ENCODE measurements at places on chromosomes 13 and 19.

DNA sequence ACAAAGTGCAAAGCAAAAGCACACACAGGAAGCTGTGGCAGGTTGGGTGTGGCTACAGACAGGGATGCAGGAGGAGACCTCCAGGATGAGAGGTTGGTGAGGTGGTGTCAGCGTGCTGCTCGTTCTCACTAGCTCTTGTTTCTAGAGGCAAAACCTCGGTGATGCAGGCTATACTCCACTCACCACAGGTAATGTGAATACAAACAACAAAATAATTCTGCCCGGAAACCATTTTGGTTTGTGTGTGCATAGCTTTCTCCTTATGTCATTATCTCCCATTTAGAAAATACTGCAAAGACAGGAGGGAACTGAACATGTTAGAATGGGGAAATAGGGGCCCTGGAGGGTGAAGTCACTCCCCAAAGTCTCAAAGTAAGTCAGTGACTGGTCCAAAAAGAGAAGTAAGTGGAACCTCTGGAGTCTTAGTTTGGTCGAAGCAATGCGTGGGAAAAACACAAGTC, 9.4 kb downstream of the LCP1 start:
- DNase-seq: no peak

DNA sequence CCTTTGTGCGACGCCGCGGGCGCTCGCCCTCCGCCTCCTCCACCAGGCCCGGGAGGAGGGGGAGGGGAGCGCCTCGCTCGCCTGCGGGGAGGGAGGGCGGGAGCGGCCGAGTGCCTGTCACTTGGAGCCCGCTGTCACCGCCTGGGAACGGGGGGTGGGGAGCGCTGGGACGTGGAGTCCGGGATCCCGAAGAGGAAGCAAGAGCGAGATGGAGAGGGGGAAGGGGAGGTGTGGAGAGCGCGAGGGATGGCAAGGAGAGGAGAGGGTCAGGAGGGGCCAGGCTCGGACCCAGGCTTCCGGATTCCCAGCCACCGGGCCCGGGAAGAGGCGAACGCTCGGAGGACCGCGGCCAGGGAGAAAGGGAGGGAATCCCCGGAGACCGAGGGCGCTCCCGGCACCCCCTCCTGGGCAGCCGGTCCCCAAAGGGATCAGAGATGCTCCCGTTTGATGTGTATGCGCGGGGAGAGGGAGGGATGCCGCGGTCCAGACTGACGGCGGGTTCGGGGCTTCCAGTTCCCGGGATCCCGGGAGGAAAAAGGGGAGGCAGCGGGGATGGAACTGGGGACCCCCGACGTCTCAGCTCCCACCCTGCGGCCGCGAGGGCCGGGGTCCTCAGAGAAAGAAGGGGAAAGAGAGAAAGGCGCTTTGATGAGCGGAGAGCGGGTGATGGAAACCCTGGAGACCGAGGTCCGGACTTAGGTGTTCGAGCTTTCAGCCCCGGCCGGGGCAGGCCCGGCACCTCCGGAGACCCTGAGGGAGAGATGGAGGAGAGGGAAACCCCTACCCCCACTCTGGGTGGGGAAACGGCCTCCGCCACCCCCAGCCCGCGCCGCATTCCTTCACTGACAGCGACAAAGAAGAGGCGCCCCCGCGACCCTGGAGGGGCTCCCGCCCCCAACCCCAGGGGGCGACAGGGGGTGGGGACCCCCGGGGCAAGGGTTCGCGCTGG, 4.7 kb upstream of the DPF1 start:
- DNase-seq: peak; percentile 81

- DNase-seq: no peak
These were observed 169.9 kb downstream of the FLT1 start for GRCh38 chr13:28325022-28325421.

DNA sequence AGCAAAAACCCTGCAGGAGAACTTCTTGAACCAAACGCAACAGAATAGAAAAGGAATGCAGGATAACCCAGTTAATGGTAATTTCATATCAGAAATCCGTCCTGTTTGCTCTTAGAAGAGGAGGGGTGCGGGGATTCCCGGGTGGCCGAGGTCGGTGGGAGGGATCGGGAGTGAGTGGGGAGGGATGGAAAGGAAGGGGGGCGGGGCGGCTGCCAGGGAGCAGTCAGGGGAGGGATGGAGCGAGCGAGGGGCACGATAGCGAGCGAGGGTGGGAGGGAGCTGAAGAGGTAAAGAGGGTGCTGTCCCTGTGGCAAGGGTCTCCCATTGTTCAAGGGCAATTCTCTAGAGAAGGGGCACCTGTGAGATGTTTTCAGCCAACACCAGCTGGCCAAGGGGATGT, 26.5 kb downstream of the CD177 start:
- no peak for DNase-seq

DNA sequence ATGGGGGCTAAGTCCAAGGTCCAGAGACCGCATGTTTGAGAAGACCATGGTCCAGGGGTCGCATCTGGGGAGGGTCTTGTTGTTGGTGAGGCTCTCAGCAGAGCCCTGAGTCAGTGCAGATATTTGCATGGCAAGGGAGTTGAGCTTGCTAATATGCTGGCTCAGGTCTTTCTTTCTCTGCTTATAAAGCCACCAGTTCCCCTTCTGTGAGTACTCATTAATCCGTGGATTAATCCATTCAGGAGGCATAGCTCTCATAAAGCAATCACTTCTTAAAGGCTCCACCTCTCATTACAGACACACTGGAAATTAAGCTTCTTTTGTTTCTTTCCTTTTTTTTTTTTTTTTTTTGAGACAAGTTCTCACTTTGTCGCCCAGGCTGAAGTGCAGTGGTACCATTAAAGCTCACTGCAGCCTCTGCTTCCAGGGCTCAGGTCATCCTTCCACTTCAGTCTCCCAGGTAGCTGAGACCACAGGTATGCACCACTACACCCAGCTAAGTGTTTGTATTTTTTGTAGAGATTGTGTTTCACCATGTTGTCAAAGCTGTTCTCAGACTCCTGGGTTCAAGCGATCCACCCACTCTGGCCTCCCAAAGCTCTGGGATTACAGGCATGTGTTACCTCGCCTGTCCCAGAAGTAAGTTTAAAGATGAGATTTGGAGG, 216.4 kb downstream of the SLITRK5 start:
- peak; percentile 93 for DNase-seq

Data from NCI-H82 (cell line).